Activated naive CD4-positive, alpha-beta T cell treated with anti-CD3 and anti-CD28 coated beads, Interleukin-2, amount 10 ng/mL, durations not matched to agents 7 days and 5 days (primary cell): ENCODE measurements at places on chromosomes 13 and 19.

DNA sequence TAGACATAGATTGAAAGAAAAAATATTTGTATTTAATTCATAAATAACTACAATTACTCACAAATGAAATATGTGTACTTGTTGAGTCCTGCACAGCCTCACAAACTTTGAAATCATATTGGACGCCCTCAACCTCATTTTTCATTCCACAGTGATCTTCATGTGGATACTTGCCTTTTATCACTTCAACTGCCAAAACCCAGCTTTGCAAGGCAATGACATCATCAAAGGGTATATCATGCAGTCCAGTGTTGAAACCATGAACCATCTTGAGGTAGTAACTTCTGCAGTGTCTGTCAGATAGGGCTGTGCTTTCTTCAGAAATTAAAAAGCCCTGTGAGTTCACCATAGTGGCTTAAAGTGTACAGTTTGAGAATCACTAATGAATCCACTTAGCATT is 82.2 kb downstream of the HS6ST3 start:
- DNase-seq = no peak

DNA sequence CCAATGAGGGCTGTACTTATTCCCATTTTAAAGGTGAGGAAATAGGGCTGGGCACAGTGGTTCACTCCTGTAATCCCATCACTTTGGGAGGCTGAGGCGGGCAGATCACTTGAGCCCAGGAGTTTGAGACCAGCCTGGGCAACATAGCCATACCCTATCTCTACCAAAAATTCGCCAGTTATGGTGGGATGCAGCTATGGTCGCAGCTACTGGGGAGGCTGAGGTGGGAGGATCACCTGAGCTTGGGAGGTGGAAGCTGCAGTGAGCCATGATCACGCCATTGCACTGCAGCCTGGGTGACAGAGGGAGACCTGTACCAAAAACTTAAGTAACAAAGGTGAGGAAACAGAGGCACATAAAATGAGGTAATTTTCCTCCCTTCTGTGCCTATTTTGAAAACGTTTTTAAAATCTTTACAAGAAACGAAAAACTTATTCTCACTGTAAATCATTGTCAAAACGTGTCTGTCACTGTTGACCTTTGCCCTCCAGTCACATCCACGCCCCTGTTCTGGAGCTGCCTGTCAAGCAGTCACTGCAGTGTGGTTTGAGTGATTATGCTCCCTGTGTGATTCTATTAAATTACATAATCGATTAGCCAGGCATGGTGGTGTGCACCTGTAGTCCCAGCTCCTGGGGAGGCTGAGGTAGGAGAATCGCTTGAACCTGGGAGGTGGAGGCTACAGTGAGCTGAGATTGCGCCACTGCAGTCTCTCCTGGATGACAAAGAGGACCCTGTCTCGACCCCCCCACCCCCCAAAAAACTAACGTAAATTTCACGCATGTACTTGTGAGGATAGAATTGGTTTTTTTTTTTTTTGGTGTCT is 12.5 kb downstream of the NOP53 start:
- DNase-seq = no peak

GRCh38 chr19:16112778-16113177 is 1.1 kb downstream of the RAB8A start:
- no peak for DNase-seq

DNA sequence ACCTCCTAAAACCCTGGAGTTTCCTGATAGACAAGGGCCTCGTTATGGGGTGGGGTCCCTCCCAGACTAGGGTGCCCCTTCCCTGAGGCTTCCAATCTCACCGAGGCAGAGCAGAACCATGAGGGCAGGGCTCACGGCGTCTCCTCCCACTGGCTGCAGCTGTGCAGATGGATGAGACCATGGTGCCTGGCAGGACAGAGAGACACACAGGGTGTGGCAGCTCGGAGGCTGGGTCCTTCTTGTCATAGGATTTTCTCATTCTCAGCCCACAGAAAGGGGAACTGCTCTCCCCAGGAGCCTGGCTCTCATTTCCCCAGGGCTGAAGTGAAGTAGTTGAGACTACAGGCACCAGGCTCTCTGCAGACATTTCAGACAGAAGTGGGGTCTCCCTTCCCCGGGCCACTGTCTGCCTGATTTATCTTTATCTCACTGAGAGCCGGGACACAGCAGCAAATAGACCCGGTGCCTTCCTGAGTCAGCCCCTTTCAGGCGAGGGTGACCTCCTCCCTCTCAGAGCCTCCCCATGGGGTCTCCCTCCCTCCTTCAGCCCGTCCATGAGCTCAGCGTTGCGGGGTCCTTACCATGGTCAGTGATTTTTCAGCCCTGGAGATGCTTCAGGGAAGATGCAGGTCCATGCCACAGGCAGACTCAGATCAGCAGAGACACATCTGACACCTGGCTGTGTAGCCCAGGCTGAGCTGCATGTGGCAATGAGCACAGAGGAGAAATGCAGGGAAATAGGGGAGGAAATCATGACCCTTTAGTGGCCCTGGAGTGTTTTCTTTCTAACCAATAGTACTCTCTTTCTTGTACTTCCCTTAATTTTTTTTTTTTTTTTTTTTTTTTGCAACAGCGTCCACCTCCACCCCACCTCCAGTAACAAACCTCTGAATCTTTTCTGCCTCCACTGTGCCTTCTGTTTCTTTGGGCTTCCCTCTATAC is at the start of gene LILRA5:
TSS of gene LILRA5 (minus strand) at position 731 of the 942 bp plus-strand sequence. CDS start at position 584, 147 bp downstream.
- DNase-seq = no peak

DNA sequence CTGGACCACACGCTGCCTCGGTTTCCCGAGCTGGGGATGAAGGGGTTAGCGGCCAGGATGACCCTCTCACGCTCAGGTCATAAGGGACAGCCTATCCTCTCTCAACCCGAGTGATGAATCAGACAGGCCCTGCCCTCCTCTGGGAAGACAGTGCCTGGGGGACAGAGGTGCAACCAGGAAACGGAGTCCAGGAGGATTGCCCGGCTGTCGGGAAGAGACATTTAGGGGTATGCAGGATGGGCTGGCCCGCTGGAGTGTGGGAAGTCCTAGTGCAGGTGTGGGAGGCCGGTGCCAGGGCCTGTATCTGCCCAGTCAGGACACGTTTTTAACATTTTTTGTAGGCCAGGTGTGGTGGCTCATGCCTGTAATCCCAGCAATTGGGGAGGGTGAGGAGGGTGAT is 8.3 kb downstream of the LSM7 start:
- no peak for DNase-seq

- DNase-seq = no peak
These were observed 446.0 kb downstream of the PCDH20 start for GRCh38 chr13:60969656-60970055.

- DNase-seq = no peak
These were observed 37.8 kb upstream of the TFDP1 start for GRCh38 chr13:113546571-113547237.

- DNase-seq = no peak
These were observed 4.7 kb upstream of the PTGIR start for GRCh38 chr19:46629546-46630025.

DNA sequence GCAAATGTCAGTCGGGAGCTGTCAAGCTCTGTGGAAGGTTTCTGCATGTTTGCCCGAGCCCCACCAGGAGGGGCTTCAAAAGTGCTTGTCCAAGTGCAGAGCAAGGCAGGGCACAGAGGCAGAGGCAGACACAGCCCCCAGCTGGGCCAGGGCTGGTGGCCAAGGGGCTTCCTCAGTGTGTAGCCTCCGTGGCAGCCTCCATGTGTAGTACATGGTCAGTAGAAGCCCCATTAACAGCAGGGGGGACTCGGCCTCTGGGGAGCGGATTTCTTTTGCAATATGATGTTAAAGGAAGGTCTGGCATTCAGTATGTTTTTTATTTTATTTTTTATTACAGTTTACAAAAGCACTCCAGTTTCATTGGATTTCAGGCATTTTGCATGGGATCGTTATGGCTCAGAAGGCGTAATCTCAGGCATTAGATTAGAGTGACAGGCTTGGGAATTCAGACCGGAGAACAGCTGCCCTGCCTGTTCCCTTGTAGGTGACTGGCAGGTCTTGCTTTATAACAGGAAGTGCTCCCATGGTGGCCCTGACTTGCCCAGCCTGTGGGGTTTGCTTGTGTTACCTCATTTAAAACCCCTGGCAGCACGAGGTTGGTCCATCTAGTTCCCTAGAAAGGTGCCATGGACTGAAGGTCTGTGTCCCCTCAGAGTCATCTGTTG is 129.2 kb downstream of the KDM4B start:
- DNase-seq = no peak

DNA sequence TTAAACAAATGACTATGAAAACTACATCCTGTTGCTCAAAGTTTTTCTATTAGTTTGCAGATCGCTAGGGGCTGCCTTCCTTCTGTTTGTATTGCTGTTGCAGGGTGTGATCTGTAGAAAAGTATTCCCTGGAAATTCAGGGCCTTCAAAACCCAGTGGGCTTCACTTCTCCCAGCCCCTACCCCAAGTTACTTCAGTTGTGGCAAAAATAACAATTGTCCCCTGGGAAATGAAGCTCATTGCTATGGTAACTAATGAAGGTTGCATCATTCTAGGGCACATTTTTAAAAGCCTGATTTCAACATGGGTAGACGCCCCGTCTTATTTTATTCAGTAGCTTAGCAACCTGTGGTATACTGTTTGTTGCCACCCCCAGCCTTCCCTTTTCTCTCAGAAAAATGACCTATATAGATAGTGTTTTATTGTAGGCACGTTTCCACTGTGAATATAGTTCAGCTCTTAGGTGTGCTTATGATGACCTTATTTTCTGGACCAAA is 60.9 kb downstream of the WDFY2 start:
- peak; percentile 31 for DNase-seq

GRCh38 chr13:85314686-85315085 is 484.5 kb downstream of the SLITRK6 start:
- no peak for DNase-seq

DNA sequence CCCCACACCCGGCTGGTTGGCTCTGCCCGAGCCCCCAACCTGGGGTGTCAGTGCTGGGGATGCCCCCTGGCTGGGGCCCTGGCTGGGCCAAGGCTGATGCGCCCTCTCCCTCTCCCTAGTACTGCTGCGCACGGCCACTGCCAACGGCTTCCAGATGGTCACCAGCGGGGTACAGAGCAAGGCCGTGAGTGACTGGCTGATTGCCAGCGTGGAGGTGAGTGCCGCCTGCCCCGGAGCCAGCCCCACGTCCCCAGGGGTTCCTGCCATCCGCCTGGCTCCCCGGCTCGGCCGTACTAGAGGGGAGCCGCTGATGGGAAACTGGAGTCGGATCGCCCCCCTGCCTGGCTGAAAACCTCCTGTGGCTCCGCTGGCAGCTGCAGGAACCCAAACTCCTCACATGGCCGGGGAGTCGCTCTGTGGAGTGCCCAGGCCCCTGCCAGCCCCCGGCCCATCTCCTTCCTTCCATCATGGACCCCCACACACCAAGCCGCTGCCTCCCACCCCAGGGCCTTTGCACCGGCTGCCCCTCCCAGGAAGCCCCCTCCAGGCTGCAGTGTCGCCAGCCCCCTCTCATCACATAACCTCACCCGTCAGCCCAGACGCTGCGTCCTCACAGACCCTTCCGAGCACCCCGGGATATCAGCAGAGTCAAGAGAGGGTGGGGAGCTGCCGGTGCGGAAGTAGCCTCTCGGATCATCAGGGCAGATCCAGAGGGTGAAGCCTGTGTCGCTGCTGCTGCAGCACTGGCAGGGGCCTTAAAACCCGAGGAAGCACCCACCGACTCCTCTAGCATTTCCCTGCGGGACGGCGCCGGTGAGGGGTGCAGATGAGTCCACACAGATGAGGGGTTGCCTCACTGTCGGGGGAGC is 10.6 kb downstream of the NCLN start:
- no peak for DNase-seq

- peak; percentile 61 for DNase-seq
These were observed 468 bp downstream of the STX10 start for GRCh38 chr19:13149628-13150186.

- DNase-seq = no peak
These were observed 15.9 kb upstream of the RANBP3 start for GRCh38 chr19:5993648-5994358.

GRCh38 chr19:2549701-2550191 is 73.8 kb downstream of the GADD45B start:
- DNase-seq = no peak

DNA sequence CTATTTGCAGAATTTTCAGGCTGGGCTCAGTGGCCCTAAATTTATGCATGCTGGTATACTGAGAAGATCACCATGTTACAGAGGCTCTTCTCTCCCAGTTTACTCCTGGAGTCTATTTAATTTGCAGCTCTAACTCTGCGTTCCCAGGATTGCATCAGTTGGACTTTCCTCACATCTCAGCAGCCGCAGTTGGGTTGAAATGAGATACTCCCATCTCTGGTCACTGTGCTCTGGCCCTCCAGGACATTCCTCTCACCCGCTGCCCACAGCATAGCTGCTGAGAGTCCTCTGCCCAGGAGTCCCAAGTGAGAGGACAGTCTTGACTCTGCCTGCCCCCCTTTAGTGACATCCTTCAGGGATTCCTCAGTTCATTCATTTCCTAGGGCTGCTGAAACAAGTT is 150.9 kb downstream of the LACC1 start:
- DNase-seq = no peak

GRCh38 chr19:16288544-16288943 is 36.1 kb upstream of the KLF2 start:
- DNase-seq = peak; percentile 51

GRCh38 chr19:1944088-1944915 is 3.3 kb downstream of the CSNK1G2 start:
- DNase-seq = no peak

GRCh38 chr13:35882722-35883497 is 248.3 kb downstream of the DCLK1 start:
- no peak for DNase-seq

DNA sequence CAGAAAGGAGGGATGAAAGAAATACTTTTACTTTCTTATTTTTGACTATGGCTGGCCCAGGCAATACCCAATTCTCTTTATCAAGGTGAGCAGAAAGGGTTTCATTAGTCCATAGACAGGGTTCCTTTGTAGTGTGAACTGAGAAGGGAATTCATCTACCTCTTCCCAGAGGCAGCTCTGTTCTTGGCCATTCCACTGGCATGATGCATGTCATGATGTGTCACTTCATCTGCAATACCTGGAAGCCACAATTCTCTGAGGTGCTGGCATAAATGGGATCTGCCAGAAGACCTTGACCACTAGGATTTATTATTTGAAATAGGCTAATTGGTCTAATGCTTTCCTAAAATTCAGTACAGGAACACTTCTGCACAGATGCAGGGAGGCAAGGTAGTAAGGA is 542.8 kb downstream of the RFC3 start:
- no peak for DNase-seq

DNA sequence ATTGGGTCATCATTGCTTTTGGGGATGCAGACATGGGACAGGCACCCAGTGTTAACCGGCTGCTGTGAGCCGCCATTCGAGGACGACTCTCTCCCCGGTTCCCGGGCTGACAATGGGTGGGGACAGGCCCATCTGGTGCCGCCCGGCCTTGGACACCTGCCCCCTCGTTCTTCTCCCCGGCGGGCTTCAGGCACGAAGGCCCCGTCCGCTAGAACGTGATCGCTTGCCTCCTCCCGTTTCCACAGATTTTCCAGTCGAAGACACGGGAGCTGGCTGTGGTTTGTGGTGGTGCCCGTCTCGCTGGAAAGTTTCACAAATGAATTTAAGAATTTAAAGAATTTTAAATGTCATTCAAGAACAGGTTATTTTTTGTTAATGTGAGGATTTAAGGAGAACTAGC is 2.0 kb downstream of the PALM start:
- no peak for DNase-seq
